NCI-H69 (cell line): ENCODE measurements at places on chromosomes 1 and 21.

- no peak for DNase-seq
Measured at GRCh38 chr1:115069659-115070308, 19.5 kb downstream of the TSPAN2 start.

GRCh38 chr1:81430955-81431623, 369.6 kb upstream of the ADGRL2 start:
- DNase-seq = no peak

DNA sequence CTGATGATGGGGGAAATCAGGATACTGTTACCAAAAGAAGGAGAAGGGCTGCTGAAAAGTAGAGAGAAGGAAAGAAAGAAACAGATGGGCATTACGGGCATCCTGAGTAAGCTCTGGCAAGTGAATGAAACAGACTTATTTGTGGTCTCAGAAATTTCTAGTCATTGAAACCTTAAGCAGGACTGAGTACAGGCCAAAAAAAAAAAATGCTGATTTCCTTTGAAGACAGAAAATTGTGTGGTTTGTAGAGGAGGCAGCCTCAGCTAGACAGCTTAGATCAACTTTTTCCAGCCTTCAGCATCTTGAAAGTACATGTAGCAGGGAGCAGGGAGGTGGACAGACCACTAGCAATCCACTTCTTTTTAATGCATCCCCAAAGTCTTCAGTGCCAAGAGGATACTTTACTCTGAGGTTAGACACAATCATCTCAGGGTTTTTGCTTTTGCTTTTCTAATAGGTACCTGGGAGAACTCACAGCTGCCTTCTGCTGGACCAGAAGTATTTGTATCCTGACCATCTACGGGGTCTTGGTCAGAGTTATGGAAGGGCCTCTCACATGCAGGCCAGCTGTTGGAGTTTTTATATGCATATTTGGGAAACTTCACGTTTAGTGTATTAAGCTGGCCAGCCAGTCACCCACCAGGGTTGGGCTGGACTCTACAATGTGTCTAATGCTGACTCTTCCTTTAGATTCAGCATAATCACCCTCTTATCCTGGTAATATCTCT, 10.6 kb upstream of the CAPZB start:
- no peak for DNase-seq

GRCh38 chr1:61389926-61390845, 307.8 kb downstream of the NFIA start:
- DNase-seq = peak; percentile 1

DNA sequence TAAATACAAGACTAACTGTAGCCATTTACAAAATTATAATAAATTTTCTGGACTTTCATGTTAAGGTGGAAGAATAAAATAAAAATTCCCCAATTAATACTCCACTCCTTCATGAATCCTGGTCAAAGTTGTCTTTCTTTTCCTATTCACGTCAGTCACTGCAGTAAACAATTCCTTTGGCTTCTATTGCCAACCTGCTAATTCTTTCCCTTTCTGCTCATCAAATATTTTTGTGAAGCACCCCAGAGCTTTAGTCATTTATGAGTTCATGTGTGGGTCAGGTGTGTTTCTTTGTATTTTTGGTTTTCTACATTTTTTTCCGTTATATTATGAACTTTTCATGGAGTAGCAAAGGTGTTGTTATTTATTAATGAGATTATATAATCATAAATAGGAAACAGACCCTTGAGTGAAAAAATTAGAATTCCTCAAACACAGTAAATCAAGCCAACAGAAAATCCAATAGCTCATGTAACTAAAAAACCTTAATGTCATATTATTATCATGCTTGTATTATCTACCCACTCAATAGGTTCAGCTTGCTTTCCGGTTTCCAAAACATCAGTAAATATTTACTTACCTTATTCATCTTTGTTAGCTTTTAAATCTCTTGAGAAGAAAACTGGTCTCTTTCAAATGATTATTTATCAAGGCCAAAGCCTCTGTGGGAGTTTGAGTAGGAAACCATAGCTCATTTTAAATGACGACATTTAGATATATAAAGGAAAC, 29.6 kb upstream of the PLA2G4A start:
- peak; percentile 40 for DNase-seq

GRCh38 chr1:29186252-29186651, 4.6 kb upstream of the SRSF4 start:
- peak; percentile 7 for DNase-seq

DNA sequence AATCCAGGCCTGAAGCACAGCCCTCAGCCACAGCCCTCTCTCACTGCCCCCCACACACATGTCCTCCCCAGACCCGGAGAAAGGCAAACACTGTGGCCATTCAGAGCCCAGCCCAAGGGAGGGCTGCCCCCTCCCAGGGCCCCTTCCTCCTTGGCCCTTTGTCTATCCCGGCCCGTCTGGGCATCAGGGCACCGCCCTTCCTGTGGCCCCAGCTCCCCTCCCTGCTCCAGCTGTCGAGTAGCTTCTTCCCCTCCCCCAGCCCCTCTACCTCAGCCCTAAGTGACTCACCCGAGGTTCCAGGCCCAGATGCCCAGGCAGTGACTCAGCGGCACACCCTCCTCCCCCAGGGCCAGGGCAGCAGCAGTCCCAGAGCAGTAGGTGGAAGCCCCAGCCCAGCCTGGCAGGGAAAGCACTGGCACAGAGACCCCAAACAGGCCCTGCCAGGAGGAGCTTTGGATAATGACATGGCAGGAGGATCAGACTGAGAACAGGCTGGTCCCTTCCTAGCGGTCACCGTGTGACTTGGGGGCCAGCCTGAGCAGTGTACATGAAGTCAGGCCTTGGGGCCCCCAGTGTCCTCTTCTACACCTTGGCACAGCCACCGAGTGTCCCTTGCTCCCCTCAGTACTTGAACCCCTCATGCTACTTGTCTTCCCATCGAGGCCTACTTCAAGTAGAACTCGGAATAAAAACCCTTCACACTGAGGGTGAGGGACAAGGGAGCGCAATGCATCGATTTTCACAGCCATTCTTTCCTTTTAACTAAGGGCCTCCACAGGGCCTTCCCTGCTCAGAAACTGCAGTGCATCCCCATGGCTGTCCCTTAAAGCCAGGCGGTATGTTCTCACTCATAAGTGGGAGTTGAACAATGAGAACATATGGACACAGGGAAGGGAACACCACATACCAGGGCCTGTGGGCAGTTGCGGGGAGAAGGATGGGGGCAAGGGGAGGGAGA, 1.0 kb upstream of the S100A2 start:
- DNase-seq = peak; percentile 99
